ENCODE measurements at places on chromosomes 1 and 21.
A peak's percentile ranks its signal among the peaks of the same experiment; 100 is the strongest.

- DNase-seq, result no peak
Measured at GRCh38 chr1:18649693-18650370, 19.2 kb downstream of the PAX7 start.

GRCh38 chr1:199979071-199979470, 48.4 kb upstream of the NR5A2 start:
- peak; percentile 58 for DNase-seq

DNA sequence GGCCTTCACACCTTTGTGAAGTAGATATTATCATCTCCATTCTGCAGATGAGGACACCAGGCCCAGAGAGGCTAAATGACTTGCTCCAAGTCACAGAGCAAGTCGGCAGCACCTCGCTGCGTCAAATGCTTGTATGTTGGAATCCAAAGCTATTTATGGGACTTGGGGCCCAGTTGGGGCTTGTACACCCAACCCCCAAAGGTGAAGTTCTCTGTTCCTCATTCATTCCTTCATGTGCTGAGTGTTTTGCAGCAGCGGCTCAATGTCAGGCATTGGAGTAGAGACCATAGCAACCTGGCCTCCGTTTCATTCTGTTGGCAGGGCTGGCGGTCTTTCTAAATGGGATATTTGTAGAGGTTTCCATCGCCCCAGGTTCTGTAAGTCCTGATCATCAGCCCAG, 113.4 kb upstream of the SLC25A33 start:
- DNase-seq, result no peak

DNA sequence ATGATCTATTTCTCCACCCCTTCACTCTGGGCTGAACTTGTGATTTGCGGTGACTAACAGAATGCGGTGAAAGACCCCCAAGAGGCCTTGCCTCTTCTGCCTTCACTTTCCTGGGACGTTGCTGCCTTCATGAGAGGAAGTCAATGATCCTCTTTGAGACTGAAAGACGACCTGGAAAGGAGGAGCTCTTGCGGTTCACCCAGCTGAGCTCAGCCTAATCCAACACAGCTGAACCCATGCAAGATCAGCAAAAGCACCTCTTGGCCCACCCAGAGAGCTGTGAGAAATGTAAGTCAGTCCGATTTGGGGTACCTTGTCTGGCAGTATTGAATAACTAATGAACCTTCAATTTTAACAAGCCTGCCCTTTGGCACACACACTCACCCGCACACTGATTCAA, 767.4 kb upstream of the TPTE start:
- DNase-seq, result no peak

- no peak for DNase-seq
Measured at GRCh38 chr1:112841825-112842224, 114.2 kb downstream of the SLC16A1 start.

- DNase-seq, result no peak
Measured at GRCh38 chr1:225467193-225468020, 39.6 kb upstream of the LBR start.

DNA sequence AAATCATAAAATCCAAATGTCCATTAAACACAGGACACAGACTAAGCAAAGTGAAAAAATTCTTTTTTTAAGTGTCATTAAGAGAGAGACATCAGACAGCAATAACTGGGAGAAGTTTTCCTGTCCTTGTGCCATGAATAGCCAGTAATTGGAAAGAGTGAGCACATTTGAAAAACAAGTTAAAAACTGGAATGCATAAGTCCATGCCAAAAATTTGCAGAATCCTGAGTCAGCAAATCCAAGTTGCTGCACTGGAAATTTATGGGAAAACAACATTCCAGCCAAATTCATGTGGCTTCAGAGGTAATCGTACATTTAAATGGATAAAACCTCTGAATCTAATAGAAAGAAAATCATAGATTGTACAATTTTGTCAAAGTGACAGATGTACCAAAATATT, 291.4 kb downstream of the LRRC40 start:
- DNase-seq, result no peak

DNA sequence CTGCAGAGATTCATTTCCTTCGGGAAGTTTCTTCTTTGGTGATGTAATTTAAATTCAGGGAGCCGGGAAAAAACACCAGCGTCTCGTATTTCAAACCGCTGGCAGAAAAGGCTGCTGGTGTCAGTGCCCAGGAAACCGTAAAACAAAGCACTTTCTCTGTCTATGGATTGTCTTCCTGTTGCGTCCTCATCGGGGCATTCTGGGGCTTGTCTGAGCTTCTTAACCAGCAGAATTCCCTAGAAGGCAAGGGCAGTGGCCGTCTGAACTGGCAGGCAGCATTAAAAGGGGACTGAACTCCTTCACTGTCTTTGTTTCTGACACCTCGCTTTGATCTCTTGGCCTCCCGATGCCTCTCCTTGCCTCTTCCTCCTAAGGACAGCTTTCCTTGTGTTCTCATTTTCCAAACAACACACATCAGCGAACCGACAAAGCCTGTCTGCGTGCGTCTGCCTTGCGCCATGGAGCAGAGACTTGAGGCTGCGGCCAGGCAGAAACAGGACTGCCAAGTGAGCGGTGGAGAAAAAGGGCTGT, 391.6 kb upstream of the VAMP3 start:
- DNase-seq, result peak; percentile 92

DNA sequence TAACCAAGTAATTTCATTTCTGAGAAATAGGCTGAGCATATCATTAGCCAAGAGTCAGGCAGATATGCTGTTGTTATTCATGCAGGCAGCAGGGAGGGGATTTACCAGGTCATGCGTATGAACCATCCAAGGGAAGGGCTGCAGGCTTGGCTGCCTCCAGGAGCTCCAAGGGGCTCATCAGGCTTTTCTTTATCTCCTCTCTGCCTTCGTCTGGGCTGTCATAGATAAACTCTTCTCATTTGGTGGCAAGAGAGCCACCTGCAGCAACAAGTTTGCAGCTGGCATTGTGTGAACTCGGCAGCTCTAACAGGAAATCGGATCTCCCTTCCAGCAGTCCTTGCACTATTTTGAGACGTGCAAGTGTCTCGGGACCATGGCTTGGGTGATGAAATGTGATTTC, 7.5 kb downstream of the CCDC27 start:
- DNase-seq, result peak; percentile 9

- DNase-seq, result peak; percentile 93
Measured at GRCh38 chr1:203326830-203327683, 21.7 kb downstream of the BTG2 start.

- DNase-seq, result no peak
Measured at GRCh38 chr1:156122519-156123355, 8.2 kb downstream of the LMNA start.

DNA sequence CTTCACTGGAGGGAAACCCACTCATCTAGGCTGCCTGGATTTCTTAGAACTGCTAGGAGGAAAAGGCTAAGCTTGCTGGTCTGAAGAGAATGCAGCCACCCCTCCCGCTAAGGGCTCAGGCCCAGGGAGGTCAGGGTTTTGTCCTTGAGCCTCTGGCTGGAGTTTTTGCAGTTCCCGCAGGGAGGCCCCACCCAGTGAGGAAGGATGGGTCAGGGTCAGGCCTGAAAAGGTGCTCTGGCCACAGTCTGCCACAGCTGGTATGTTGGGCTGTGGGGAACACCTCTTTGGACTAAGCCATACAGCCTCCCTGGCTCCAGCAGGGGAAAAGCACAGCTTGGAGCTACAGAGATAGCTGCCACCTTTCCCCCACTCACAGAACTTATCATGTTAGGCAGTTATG, 71.4 kb upstream of the PAPPA2 start:
- no peak for DNase-seq

DNA sequence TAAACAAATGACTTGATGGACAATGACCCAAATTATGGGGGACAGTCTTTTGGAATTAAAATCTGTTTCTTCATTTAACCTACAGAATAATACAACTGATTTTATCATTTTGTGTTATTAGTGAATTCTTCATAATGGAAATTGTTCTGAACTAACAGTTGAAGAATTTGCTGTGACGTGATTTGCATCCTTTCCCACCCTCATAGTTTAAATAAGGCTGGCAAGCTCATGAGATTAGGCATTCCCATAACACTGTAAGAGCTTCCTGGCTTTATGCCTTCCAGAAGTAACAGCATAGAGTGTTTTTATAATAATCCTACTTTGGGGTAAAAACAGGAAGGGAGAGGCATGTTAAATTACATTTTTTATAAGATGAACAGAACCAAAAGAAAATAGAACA, 95.7 kb downstream of the ATP6V1G3 start:
- no peak for DNase-seq

DNA sequence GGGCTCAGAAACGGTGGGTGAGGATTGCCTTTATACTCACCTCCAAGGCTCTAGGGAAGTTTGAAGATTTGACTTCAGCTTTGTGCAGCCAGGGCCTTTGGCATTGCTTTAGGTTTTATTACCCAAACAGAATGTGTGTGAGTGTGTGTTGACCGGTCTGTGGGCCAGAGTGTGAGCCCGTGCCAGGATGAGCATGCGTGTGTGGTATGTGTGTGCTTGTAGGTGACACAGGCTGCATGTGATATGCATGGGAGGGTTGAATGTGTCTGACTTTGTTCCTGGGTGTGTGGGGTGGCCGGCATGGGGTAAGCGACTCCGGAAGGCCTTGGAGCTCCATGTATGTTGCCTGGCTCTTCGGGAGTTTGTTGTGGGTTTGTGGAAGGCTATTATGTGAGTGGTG, 160.5 kb downstream of the FOXD2 start:
- no peak for DNase-seq

DNA sequence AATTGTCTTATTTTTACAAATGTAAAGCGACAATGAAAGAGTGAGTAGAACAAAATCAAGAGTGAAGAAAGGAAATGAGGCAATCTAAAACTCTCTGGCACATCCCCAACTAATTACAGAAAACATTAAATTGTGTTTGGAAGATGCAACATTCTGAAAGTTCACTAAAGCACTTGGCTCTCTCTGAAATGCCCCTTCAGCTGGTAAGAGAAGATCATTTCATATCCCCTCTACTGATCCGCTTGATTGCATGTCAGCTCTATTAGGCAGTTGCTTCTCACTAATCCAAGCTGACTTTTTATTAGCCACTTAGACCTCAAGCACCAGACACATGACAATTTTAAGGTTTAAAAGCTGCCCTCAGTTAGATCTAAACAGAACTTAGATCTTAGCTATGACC, 262.8 kb upstream of the PRMT6 start:
- no peak for DNase-seq

DNA sequence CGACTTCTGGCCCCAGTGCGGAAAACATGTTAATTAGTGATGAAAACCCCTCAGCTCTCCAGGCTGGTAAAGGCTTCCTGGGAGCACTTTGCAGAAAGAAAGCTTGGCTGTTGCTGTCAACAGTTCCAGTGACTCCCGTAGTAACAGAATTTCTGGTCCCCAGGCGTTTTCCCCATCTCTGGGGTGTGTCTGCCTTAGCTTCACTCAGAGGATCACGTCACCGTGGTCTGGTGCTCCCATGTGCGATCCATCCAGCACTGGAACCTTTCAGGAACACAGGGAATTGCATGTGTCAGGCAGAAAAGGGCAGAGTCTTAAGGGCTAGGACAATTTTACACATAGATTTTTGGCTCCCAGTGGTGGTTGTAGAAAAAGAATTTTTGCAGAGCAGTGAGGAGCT, 470.4 kb upstream of the USP24 start:
- DNase-seq, result no peak

DNA sequence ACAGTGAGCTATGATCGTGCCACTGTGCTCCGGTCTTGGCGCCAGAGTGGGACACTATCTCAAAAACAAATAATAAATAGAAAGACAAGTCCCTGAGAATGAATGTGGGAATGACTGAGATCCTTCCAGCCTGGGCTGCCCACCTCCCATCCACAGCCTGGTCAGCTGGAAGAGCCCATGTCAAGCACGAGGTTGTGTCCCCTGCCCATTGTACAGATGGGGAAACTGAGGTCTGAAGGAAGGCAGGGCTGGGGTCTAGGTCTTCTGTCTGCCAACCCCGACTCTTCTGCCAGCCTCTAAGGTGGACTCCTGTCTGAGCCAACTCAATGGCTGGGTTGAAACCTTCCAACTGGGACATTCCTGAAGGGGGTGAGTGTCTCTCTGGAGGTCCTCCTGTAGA, 79.5 kb downstream of the RAP1GAP start:
- no peak for DNase-seq

DNA sequence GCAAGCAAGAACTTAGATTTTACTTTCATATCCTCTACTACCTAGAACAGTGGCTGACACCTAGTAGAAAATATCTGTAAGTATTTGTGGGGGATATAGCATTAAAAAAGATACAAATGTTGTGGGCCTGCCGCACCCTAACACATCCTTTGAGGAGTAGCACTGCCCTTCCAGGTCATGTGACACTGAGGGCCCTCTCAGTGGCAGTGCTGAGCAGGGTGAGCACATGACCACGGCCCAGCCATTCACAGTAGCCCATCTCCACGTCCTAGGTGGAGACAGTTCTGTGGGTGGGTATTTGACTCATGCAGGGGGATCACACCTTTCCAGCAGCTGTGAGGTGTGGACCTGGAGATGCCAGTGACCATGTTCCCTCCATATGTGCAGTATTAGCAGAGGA, 108.9 kb downstream of the OMA1 start:
- no peak for DNase-seq

DNA sequence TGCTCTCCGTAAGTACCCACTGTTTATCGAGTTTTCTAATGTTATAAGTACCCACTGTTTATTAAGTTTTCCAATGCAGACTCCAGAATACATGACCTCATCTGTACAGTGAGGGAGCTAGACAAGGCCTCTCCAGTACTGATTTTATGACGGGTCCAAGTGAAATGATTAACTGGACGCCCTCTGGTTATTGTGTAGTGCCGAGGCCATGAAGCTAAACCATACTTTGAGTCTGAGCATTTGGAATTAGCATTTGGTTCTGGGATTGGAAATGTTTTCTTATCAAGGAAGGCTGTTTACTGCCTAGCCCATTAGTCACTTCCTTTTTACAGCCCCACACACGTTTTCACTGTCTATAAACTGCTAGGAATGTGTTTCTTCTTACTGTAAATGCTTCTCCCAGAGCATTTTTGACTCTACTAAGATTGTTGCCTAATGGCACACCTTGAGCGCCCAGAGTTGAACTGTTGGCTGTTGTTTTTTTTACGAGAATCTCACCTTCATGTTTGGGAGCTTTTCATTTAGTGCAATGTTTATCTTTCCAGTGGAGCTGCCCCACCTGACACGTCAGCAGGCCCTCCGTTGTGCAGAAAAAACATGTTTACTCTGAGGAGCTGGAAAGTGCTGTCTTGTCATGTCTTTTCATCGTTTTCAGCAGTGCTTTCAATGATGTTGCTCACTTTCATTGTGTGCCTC, 26.9 kb downstream of the SPATA46 start:
- DNase-seq, result no peak

DNA sequence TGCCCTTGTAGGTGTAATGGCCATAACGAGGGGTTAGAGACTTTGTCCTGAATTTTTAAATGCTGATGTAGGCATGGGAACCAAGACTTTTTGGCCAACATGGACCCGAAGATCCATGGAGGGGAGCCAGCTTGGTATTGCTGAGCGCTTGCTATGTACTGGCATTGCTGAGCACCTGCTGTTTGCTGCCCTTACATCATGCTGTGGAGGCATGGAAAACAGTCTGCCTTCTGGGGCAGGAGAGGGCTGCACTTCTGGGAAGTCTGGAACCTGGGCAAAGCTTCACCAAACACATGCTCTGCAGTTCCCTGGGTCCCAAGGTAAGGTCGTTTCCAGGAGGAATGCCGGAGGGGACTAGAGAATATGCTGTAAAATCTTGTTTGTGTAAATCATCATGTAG, 86.3 kb upstream of the CNIH3 start:
- no peak for DNase-seq

GRCh38 chr1:90580176-90580575, 136.9 kb downstream of the BARHL2 start:
- peak; percentile 3 for DNase-seq
